Stimulated activated memory B cell treated with anti-CD40 and anti-IgM and Interleukin-4, amounts not matched to agents 10 μg/mL and 1 μg/mL and 100 μg/mL, for 72 hours (primary cell): ENCODE measurements at places on chromosomes 2 and 18.
A peak's percentile ranks its signal among the peaks of the same experiment; 100 is the strongest.

DNA sequence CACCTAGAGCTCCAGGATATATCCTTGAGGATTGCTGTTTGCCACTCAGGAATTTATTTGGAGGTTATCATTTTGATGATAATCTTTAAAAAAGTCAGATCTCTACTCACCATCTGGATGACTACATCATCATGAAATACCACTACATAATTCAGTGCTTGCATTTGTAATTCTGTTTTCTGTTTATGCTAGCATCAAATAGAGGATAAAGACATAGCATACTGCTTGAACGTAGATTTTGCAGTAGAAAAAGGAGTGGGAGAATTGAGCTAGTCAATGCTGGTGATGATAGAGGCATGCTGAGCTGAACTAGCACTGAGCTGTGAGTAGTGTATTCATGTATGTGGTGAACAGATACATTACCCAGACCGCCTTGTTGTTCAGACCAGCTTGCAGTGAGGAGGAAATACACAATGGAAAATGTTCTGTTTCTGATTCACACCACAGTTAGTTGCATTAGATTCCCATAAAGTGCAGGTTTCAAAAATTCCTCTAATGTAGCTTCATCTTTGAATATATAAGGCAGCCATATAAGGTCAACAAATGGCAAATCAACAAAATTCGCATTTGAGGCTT is 68.8 kb upstream of the CDC42EP3 start:
- no peak for ATAC-seq

GRCh38 chr2:127818241-127818640 is 7.3 kb upstream of the WDR33 start:
- ATAC-seq = no peak

DNA sequence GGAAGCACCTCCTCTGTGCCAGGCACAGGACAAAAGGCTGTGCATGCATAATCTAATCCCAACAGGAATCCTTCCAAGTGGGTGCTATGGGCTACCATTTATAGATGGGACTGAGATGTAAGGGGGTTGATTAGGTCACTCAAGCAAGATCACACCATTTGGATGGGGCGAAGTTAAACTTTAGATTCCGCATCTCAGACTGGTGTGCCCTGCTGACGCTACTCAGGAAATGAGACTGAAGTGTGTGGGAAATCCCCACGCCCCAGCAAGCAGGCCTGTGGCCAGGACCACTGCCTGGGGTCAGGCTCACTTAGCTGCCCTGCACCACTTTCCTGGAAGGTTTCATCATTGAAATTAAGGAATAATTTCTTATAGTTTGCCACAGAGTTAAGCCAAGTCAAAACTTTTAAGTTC is 70.5 kb upstream of the PPP1CB start:
- ATAC-seq = peak; percentile 87

- no peak for ATAC-seq
Measured at GRCh38 chr2:3876685-3877084, 173.3 kb downstream of the DCDC2C start.

DNA sequence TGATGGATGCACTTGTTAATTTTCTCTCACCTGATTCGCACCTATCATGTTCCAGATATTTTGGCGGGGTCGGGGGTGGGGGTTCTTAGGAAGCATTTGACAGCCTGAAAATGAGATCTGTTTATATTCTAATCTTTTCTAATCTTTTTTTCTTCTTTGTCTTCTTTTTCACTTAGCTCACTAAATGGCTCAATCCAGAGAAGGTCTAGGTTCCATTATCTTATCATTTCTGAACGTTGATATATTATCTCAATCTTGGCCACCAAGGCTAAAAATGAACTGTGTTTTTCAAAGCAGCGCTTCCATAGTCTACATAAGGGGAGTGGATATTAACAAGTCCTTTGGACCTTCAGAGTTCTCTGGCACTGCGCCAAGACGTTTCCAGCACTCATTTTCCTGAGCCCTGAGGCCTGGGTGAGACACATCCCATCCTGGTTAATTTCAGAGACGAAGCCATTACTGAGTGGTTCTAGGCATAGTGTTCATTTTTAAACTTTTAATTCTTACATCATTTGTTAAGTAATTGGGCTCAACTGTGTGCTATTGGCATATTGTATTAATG is 229.0 kb downstream of the SOX11 start:
- no peak for ATAC-seq

GRCh38 chr2:156077041-156077742 is 255.3 kb downstream of the NR4A2 start:
- peak; percentile 64 for ATAC-seq

GRCh38 chr2:145094370-145094769 is 574.5 kb upstream of the ZEB2 start:
- ATAC-seq = no peak

DNA sequence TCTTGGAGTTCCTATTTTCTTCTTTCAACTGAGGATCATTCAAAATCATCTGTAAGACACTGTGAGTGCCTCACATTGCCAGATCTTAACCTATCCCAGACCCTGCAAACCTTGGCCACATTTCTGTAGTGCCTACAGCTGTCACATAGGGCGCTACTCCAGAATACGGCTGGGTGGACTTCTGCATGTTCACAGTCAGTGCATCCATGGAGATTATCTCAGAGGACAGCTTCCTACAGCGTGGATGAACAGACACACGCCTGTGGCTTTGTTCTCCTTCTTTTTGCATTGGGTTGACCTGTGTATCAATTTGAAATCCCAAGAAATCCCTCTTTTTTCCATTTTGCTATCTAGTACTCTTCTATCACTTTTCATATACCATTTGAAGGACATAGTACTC is 1.9 kb upstream of the KLHL29 start:
- ATAC-seq = no peak

DNA sequence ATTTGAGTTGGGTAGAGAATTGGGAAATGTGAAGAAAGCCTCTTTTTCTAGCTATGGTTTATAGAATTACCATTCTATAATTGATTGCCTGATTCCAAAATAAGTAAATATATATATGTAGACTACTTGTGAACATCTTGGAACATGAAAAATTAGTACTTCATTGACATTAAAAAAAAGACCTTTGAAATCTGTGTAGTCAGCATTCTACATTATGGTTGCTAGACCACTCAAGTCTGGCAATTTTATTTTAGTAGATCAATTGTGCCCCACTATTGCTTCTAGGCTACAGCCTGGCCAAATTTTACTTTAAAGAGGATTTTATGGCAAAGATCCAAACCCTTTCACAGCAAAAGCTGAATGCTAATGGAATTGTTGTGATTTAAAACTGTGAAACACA is 279.8 kb downstream of the IKZF2 start:
- ATAC-seq = no peak

- ATAC-seq = no peak
Measured at GRCh38 chr2:101127319-101128056, 23.7 kb downstream of the TBC1D8 start.

- ATAC-seq = no peak
Measured at GRCh38 chr2:123179526-123179925, 845.6 kb upstream of the CNTNAP5 start.

- peak; percentile 96 for ATAC-seq
Measured at GRCh38 chr2:168030862-168031624, 216.4 kb downstream of the STK39 start.

- no peak for ATAC-seq
Measured at GRCh38 chr2:165790466-165790865, 3.6 kb downstream of the GALNT3 start.

GRCh38 chr2:168538133-168538532 is 82.1 kb downstream of the CERS6 start:
- peak; percentile 24 for ATAC-seq

DNA sequence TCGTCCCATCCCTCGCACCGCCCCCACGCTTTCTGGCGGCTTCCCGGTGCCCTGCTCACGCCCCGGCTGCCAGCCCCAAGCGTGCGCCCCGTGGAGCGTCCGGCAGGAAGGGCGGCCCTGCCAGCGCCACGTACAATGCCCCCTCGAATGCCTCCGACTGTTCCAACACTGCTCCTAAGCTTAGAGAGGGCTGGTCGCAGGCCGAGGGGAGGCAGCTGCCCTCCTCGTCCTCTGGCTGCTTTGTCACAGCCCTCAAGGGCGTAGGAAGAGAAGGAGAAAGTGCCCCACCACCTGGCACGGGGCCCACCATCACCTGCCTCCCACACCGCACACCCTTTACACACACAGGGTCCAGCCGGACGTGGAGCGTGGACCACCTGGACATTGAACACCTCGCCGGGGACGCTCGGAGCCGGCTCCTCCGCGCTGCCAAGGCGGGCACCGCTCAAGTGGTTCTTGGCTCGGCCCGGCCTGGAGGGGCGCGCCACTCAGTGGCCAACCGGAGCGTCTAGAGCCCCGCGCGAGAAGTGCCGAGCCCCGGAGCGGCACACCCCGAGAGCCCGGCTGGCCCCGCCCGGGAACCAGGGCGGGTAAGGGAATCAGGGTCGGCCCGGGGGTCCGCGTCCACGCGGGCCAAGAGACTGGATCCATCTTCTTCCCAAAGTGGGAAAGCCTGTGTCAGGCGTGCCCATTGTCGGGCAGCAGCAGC is 830 bp downstream of the DNER start:
- peak; percentile 38 for ATAC-seq

DNA sequence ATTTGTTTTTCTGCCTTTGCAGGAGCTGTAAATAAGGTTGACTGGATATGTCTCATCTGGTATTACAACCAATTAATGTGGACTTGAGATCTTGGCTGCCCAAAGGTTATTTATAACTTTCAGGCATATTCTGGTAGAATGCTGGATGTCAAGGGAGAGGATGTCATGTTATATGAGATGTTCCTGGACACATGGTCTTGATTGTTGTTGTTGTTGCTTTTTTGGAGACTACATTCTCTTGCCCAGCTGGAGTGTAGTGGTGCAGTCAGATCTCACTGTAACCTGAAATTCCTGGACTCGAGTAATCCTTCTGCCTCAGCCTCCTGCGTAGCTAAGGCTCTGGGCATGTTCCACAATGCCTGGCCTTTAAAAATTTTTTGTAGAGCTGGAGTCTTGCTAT is 83.3 kb downstream of the LCLAT1 start:
- no peak for ATAC-seq

DNA sequence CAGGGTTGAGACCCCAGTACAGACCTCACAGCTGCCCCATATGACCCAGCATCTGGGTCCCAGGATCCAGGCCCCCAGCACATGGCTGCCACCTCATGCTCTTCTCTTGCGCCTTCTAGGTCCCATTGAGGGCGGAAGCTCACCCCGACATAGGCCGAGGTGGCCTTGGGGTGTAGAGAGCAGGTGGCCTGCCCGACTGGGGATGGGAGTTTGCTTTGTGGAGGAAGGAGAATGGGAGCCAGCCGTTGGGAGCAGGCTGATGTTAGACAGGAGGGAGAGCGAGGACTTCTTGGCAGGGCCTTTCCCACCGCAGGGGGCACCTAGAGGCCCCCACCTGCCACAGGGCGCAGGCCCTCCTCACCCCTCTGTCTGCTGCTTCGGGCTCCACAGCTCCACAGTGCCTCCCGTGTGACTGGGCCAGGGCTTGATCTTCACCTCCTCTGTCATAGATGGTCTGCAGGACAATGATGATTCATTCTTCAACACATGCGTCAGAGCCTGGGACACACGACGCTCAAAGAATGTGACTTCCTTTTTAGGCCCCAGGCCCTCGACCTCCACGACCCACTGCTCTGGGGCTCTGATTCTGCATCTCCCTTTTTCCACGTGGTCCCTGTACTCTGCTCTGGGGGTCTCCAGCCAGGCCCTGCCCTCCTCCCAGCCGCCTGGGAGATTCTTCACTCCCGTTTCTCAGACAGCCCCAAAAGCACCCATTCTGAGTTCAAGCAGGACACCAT is 86.6 kb upstream of the ODC1 start:
- ATAC-seq = no peak

GRCh38 chr18:78984941-78985784 is 5.5 kb downstream of the SALL3 start:
- peak; percentile 71 for ATAC-seq

GRCh38 chr2:72695676-72696075 is 130.2 kb downstream of the EXOC6B start:
- ATAC-seq = no peak

DNA sequence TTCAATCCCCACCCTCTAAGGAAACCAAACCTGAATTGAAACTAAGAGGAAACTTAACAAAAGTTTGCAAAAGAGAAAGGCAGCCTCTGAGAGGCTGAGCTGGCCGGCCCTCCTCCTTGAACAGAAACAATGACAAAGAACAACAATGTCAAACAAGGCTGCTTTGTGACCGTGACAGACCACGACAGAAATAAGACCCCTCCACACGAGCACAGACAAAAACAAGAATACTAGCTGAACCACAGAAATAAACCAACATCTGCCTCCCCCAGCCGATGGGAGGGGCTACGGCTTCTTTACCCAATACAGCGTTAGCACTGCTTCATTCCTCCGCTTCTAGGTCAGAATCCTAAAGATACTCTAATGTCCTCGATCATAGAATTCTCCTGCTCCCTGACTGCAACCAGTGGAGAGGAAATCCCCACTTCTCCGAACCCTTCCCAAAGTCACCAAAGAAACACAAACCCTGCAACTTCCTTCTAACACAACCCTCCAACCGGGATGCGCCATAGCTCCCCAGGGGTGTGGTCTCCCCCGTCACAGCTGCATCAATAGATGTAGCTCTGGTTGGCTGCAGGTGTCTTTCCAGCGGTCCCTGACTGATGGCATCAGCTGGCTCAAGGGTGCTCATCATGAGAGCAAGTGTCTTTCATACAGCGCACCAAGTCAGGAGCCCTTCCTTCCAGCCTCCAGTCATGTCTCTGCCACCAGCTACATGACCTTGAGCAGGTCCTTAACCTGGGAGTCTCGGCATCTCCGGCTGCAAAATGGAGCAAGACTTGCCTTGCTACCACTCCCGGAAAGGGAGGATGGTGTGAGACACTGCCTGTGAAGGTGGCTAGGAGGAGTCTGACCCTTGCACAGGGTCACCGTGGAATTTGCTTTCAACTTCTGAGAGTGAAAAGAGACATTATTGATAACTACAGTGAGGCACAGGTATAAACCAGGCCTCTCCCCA is 198.6 kb downstream of the HAUS1 start:
- no peak for ATAC-seq

- ATAC-seq = no peak
Measured at GRCh38 chr2:121944072-121944831, 188.8 kb downstream of the TSN start.

- ATAC-seq = no peak
Measured at GRCh38 chr2:48112911-48113680, 206.8 kb upstream of the FBXO11 start.

- no peak for ATAC-seq
Measured at GRCh38 chr2:121501031-121501430, 29.6 kb upstream of the RNU4ATAC start.

DNA sequence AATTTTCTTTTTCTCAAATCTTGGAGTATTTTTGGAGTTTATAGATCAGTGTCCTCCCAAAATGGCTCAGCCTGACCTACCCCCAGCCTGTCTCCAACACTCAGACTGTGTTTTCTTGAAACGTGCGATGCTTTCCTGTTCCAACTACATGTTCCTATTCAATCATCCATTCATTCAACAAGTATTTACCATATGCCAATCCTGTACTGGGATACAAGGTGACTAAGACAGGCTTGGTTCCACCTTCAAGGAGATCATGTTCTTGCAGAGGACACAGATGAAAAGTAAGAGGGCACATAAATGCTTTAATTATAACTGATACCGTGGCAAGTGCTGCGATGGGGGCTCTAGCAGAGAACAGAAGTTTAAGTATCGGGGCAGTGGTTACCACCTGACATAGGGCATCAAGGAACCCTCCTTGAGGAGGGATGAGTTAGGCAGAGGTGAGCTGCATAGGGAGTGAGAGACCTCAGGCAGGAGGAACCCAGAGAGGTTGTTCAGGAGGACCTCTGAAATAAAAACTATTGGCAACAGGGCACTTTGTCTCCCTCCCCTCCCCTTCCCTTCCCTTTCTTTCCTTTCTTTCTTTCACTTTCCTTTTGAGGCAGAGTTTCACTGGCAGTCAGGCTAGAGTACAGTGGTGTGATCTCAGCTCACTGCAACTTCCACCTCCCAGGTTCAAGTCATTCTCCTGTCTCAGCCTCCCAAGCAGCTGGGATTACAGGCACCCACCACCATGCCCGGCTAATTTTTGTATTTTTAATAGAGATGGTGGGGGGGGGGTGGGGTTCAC is 469.0 kb downstream of the EPHA4 start:
- no peak for ATAC-seq
